ENCODE measurements at places on chromosomes 6 and 20.

DNA sequence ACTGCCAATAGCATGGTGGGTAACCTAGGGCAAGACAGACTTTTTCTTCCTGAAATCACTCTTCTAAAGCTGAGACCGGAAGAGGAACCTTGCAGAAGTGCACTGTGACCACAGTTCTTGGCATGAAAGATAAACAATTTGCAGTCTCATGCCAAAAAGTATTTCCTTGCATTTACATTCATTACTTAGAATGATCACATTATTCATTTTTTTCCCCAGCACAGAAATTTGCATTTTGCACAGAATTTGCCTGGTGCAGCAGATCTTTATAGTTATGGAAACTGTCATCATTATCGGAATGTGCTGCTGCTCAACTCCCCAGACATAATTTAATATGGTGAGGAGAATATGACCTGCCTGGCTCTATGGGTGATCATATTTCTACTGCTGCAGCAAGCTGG lies 42.2 kb upstream of the EDN3 start:
- DNase-seq: no peak

- DNase-seq: no peak
These were observed 114.7 kb downstream of the PRIM2 start for GRCh38 chr6:57432157-57432556.

- peak; percentile 53 for DNase-seq
These were observed 155.1 kb downstream of the CDC5L start for GRCh38 chr6:44542401-44543116.

DNA sequence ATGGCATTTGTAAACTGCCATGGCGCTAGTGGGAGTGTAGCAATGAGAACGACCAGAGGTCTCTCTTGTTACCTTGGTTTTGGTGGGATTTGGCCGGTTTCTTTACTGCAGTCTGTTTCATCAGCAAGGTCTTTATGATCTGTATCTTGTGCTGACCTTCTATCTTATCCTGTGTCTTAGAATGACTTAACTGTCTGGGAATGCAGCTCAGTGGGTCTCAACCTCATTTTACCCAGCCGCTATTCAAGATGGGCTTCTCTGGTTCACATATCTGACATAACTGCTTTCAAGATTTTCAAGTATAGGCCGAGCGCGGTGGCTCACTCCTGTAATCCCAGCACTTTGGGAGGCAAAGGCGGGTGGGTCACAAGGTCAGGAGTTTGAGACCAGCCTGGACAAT lies 1.9 kb upstream of the SFT2D1 start:
- no peak for DNase-seq

DNA sequence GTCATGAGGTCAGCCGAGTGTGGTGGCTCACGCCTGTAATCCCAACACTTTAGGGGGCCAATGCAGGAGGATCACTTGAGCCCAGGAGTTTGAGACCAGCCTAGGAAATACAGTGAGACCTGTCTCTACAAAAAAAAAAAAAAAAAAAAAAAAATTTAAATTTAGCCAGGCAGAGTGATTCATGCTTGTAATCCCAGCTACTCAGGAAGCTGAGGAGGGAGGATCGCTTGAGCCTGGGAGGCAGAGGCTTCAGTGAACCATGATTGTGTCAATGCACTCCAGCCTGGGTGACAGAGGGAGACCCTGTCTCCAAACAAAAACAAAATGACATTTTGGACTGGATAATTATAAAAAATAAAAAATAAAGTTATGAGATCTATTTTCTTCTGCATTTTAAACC lies 56.2 kb downstream of the ADGRF1 start:
- DNase-seq: no peak

- DNase-seq: no peak
These were observed 381.0 kb upstream of the SULF2 start for GRCh38 chr20:48166082-48166835.

- DNase-seq: no peak
These were observed 149.0 kb downstream of the FUT9 start for GRCh38 chr6:96164802-96165201.

DNA sequence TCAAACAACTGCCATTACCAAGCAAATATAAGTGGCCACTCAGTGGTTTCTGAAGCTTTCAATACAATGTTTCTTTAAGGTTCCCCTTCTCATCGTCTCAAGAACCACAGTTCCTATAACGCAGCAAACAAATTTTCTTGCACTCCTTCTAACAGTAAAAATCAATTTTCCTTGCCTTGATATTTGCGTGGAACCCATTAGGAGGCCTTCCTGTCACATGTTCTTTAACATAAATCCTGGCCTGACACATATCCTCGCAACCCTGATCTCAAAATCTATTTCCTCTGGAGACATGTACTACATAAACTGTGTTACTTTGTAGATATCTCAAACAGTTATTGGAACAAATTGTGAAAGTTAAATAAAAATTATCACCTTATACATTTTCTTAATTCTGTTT lies 65.9 kb upstream of the MANEA start:
- DNase-seq: no peak

DNA sequence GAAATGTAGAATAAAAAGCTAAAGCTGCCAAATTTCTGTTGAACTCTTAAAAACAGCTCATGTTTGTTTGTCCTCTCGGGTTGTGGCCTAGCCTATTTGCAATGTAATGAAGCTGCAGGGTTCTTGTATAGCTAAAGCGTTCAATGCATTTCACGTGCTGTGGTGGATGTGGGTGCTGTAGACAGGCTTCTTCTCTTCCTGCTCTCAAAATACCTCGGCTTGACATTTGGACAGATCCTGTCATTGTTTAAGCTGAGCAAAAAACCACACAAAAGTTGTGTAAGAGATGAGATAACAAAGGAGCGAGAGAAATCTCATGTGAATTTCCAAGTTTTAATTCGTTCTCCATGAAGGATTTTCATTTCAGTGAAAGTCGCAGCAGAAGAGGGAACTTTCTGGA lies 196.3 kb upstream of the UST start:
- DNase-seq: no peak

DNA sequence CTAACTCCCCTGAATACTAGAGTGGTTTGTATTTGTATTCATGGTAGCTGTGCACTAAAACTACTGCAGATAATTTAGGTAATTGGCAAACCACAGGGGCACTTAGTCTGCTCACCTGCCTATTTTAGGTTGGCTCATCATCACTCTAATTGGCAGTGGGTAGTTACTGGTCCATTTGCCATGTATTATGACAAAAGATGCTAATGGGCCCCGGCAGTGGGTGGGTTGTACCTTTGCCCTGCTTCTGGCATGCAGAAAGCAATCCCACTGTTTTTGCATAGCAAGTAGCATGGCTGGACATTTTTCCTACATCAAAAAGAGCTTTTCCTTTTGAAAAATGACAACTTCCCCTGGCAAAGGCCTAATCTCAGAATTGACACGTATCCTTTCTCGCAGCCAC lies 741.4 kb upstream of the MAP3K7 start:
- no peak for DNase-seq

DNA sequence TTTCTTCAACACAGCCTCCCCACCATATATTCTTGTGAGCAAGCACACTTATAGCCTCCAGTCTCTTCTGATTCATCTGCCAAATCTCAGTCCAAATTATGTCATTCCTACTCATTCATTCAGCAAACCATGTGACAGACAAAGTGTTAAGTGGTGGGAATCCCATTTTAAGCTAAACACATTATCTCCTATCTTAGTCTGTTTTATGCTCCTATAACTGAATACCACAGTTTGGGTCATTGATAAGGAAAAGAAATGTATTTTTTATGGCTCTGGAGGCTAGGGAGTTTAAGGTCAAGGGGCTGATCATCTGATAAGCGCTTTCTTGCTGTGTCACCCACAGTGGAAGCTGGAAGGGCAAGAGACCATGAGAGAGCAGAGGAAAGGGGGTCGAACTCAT lies 23.9 kb upstream of the SMIM13 start:
- no peak for DNase-seq

DNA sequence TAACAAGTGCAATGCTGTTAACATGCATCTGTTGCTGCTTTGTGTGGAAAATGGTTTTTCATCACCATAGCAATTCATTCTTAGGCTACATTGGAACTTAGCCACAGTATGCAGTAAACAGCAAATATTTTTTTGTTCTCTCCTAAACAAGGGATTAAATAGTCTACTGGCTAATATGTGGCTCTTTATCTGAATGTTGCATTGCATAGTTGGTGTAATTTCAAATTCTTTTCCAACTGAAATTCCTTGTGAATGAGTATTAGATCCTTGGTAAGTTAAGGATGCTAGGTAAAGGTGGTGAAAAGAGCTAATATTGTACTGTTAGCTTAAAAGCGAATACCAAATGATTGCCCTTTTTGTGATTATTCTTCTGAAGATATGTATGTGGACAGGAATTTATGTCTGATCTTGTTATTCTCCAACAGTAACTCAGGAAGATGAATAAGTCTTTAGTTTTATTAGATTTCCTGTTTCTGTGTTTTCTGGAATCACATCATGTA lies 958 bp downstream of the MLIP start:
- no peak for DNase-seq

- DNase-seq: no peak
These were observed 36.1 kb downstream of the CTNNBL1 start for GRCh38 chr20:37729909-37730308.

DNA sequence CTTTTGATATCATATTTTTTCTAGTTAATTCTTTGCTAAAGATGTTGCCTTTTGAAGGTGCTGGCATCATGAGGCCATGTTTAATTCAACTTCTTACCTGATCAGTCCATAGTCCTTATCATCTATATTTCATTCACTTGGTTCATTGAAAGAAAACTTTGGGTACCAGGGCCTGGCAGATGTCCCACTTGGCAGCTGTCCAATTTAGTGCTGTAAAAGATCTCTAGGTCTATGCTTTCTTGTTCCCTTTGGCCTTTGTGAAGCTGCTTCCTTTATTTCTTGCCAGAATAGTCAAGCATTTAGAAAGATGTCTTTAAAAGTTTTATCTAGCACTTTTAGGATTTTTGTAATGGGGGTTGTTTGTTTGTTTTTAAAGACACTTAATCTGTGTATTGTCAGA lies 61.7 kb upstream of the EYA4 start:
- DNase-seq: no peak

- peak; percentile 86 for DNase-seq
These were observed 56.0 kb upstream of the DDR1 start for GRCh38 chr6:30828027-30828962.

DNA sequence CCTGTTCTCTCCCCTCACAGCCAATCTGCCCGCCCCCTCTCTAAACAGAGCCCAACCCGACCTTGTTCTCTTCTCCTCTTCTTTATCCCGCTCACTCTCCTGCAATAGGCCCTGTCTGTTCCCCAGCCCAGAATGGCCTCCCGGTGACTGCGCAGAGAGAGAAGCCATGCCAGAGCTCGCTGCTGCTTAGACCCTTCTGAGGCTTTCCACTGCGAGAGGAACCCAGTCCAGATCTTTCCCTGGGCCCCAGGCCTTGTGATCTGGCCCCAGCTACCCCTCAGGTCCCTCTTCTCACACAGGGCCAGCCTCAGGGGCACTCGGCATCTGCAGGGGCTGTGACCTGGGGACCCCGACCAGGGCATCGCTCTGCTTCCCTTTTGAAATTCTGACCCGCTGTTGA lies 58.1 kb downstream of the TMEM242 start:
- no peak for DNase-seq

DNA sequence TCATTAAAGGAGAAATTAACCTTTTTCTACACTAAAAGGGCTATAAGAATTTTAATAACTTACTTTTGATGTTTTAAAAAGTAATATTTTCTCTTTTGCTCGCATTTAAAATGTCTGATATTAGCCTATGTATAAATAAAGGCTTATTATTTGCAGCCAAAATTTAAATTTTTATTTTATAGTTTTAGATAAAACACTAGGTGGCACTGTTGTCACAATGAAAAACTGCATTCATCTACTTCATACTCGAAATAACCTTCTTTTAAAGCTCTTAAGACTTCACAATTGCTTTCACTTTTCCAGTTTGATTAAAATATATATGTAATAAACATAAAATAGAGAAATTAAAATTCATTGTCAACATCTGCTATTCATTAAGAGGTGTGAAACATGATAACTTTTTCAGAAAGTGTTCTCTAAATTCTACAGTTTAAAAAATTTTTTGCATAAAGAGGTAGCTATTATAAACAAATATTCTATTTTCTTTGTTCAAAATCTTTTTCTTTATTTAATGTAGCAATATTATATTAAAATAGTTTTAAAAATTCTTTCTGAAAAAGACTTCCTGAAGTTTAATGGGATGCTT lies 78.8 kb upstream of the DEFB112 start:
- DNase-seq: no peak

DNA sequence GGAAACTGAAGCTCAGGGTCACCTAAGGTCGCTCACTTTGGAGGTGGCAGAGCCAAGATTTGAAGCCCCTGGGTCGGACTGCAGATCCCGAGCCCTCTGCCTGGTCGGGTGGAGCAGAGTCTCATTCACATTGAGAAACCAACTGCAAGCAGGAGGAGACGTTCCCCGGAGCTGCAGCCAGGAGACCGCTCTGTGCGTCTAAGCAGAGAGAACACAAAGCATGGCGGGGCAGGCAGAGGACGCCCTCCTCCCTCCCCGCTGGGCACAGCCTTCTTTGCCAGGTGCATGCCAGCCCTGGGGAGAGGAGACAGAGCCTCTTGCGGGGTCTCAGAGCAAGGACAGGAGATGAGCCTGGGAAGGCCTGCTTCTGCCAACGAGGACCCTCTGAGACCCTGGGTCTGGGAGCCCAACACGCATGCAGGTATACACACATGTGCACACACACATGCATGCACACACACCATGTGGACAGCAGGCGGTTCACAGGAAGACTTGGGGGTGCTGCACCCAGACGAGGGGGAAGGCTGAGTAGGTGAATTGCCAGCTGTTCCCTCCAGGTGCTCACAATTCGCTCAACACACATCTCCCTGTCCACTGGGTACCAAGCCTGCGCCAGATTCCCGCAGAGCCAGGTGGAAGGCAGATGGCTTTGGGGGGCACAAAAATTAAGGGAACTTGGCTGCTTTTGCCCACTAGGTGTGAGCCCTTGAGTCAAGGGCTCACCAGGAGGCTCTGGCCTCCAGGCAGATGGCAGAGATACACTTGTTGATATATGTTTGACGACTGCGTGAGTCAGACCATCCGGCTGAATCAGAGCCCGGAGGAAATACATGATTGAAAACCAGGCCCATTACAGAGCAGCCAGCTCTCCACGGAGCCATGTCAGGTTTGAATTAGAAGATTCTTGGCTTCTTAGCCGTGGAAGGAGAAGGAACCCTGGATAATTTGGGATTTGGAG lies 5.5 kb upstream of the NTSR1 start:
- no peak for DNase-seq

DNA sequence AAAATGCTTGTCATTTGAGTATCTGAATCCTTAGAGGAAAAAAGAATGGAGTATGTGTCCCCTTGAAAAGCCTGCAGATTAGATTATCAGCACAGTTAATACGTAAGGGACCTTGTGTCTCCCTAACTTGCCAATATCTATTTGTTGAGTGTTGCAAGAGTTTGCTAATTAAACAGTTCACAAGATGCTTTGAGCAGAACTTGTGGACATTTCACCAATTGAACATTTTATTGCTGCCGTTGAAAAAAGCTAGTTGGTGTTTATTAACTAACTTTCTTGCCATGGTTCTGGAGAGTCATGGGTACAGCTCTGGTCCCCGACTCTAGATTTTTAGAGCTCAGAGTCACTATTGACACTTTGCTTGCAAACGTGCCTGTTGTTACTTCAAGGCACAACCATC lies 30.6 kb upstream of the PRDM1 start:
- DNase-seq: no peak

- no peak for DNase-seq
These were observed 544 bp upstream of the STK38 start for GRCh38 chr6:36547646-36548400.

GRCh38 chr6:158907931-158908330 lies 88.8 kb upstream of the EZR start:
- peak; percentile 13 for DNase-seq

All from ecto neural progenitor cell (in vitro differentiated cells).